ENCODE measurements at places on chromosomes 12 and 14.
A peak's percentile ranks its signal among the peaks of the same experiment; 100 is the strongest.

- no peak overlapping the region for H3K4me3 ChIP-seq
- no peak for DNase-seq
- no peaks in the 10 kb centered on the region for H3K36me3 ChIP-seq
Measured at GRCh38 chr12:2341871-2342270, 289.1 kb downstream of the CACNA1C start.

GRCh38 chr14:19823765-19824164, 20.2 kb downstream of the OR4N2 start:
- no peak for DNase-seq
- no peak overlapping the region for H3K4me3 ChIP-seq
- H3K36me3 ChIP-seq = no peaks in the 10 kb centered on the region
- no peak overlapping the region for H3K27ac ChIP-seq
- no peaks in the 10 kb centered on the region for H3K27me3 ChIP-seq
- H3K4me1 ChIP-seq = no peaks in the 10 kb centered on the region

GRCh38 chr12:116674643-116675183, 63.2 kb downstream of the SPRING1 start:
- H3K4me1 ChIP-seq = no peaks in the 10 kb centered on the region
- DNase-seq = no peak
- H3K36me3 ChIP-seq = no peaks in the 10 kb centered on the region

GRCh38 chr12:95963096-95963495, 20.0 kb downstream of the AMDHD1 start:
- no peaks in the 10 kb centered on the region for H3K4me1 ChIP-seq
- no peak overlapping the region for H3K4me3 ChIP-seq
- no peak for DNase-seq
- H3K36me3 ChIP-seq = no peaks in the 10 kb centered on the region
- H3K27me3 ChIP-seq = no peaks in the 10 kb centered on the region

- H3K4me3 ChIP-seq = no peak overlapping the region
- H3K4me1 ChIP-seq = no peaks in the 10 kb centered on the region
- no peak overlapping the region for H3K27ac ChIP-seq
- no peaks in the 10 kb centered on the region for H3K36me3 ChIP-seq
Measured at GRCh38 chr14:56789955-56790354, 20.3 kb downstream of the OTX2 start.

DNA sequence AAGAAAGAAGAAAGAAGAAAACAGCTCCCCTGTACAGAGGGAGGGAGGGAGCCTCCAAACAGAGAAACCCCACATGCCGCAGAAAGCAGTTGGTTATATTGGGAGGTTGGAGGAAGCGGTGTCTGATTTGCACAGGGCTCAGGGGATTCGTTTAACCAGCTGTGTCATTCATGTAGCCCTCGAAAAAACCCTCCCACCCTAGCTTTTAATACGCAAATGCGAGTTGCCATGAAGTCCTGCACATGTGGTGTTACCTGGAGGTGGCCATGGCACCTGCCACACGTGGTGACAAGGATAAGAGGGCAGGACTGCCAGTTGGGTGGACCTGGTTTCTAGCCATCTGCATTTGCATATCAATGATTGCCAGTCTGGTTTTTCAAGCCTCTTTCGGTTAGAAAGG, 40.9 kb downstream of the TMEM30B start:
- no peak for DNase-seq
- H3K36me3 ChIP-seq = no peaks in the 10 kb centered on the region
- H3K4me1 ChIP-seq = no peaks in the 10 kb centered on the region

DNA sequence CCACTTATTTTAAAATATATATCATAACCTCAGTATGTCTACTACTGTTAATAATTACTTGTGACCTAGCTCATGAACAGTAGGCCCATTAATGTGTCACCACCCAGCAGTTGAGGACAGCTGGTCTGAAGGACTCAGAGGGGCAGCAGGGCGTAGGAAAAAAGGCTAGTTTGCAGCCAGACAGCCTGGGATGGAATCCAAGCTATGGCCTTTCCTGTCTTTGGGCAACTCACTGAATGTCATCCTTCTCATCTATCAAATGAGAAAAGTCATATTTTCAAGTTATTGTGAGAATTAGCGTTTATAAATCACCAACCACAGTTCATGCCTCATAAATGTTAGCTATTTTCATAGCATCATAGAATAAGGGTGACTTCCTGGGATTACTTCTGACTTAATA, 12.3 kb downstream of the DENND5B start:
- no peaks in the 10 kb centered on the region for H3K4me1 ChIP-seq
- no peaks in the 10 kb centered on the region for H3K27me3 ChIP-seq
- no peaks in the 10 kb centered on the region for H3K36me3 ChIP-seq
- H3K27ac ChIP-seq = no peak overlapping the region
- no peak overlapping the region for H3K4me3 ChIP-seq

- H3K4me1 ChIP-seq = no peaks in the 10 kb centered on the region
- no peak overlapping the region for H3K4me3 ChIP-seq
- DNase-seq = no peak
- no peak overlapping the region for H3K27ac ChIP-seq
- H3K27me3 ChIP-seq = no peaks in the 10 kb centered on the region
- no peaks in the 10 kb centered on the region for H3K36me3 ChIP-seq
Measured at GRCh38 chr12:99130808-99131553, 485.9 kb downstream of the APAF1 start.

DNA sequence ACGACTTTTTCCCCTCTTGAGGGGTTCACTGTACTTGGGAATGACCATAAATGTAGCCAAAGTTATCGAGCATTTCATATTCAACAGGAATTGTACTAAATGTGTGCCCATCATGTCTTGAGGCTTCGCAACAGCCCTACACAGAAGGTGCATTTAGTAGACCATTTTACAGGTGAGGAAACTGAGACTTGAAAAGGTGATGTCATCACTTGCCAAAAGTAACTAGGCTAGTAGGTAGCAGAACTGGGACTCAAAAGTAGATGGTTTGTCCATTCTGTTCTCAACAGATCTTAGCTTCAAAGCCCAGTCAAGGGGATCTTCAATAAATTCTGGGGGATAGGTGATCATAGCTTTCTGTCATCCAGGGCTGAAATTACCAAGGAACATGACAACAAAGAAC, 782.2 kb downstream of the MED13L start:
- no peak overlapping the region for H3K27ac ChIP-seq
- no peaks in the 10 kb centered on the region for H3K4me1 ChIP-seq
- no peaks in the 10 kb centered on the region for H3K27me3 ChIP-seq
- DNase-seq = no peak

- no peak overlapping the region for H3K4me3 ChIP-seq
- no peaks in the 10 kb centered on the region for H3K27me3 ChIP-seq
- DNase-seq = no peak
- H3K4me1 ChIP-seq = no peaks in the 10 kb centered on the region
- no peaks in the 10 kb centered on the region for H3K36me3 ChIP-seq
- no peak overlapping the region for H3K27ac ChIP-seq
Measured at GRCh38 chr12:31479516-31480210, 111.3 kb downstream of the DENND5B start.

DNA sequence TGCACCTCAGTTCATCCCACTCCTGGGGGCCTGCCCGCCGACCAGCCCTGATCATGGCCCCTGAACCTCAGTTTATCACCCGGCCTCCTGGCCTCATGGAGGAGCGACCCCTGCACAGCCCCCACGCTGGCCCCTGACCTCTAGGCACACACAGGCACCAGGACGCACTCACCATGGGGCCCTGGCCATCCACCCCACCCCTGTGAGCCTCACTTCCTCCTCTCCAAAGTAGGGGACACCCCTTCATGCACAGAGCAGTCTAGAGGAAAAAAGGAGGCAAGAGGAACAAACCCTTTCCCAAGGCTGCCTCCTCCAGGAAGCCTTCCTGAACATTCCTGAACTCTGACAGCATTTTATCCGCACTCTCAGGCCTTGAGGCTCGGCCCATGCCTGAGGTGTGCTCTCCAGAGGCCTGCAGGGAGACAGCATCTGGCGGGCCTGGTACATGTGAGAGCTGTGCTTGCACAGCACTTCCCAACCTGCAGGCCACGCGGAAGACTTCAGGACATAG, 39.4 kb downstream of the CCNK start:
- no peak overlapping the region for H3K4me3 ChIP-seq
- no peak overlapping the region for H3K27ac ChIP-seq
- no peaks in the 10 kb centered on the region for H3K36me3 ChIP-seq
- no peaks in the 10 kb centered on the region for H3K27me3 ChIP-seq

- H3K27ac ChIP-seq = peak overlapping the region; percentile 82
- no peaks in the 10 kb centered on the region for H3K27me3 ChIP-seq
- no peaks in the 10 kb centered on the region for H3K36me3 ChIP-seq
- H3K4me1 ChIP-seq = no peaks in the 10 kb centered on the region
- DNase-seq = peak; percentile 73
Measured at GRCh38 chr12:95623554-95624170, 72.4 kb upstream of the USP44 start.

DNA sequence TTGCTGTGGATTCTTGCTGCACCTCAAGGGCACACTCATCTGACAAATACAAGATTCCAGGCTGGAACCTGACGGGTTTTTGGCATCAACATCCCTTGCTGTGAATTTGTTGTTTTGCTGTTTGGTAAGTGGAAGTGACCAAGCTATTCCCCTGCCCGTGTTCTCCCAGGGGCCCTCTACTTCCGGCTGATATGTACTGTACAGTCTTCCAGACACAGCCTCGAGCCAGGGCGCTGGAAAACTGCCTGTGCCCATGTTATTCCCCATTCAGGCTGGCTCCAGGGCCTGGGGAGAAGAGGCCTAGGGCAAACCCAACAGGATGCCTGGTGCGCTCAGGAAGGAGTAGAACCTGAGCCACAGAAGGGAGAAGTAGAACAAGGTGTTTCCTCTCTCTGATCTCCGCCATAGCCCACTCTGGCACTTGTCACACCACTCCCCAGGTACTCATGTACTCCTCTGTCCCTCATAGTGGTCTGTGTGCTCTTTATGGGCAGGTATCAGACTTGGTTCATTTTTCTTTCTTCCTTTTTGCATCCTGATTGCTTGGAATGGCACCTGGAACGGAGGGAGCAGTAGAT, 67.8 kb upstream of the LTA4H start:
- no peaks in the 10 kb centered on the region for H3K27me3 ChIP-seq
- no peak overlapping the region for H3K4me3 ChIP-seq
- no peaks in the 10 kb centered on the region for H3K4me1 ChIP-seq
- H3K36me3 ChIP-seq = no peaks in the 10 kb centered on the region

- DNase-seq = no peak
- H3K27ac ChIP-seq = peak overlapping the region; percentile 99
- H3K36me3 ChIP-seq = no peaks in the 10 kb centered on the region
- no peaks in the 10 kb centered on the region for H3K4me1 ChIP-seq
- H3K4me3 ChIP-seq = peak overlapping the region; percentile 94
- no peaks in the 10 kb centered on the region for H3K27me3 ChIP-seq
Measured at GRCh38 chr12:68806488-68807237, 1.3 kb upstream of the MDM2 start.

DNA sequence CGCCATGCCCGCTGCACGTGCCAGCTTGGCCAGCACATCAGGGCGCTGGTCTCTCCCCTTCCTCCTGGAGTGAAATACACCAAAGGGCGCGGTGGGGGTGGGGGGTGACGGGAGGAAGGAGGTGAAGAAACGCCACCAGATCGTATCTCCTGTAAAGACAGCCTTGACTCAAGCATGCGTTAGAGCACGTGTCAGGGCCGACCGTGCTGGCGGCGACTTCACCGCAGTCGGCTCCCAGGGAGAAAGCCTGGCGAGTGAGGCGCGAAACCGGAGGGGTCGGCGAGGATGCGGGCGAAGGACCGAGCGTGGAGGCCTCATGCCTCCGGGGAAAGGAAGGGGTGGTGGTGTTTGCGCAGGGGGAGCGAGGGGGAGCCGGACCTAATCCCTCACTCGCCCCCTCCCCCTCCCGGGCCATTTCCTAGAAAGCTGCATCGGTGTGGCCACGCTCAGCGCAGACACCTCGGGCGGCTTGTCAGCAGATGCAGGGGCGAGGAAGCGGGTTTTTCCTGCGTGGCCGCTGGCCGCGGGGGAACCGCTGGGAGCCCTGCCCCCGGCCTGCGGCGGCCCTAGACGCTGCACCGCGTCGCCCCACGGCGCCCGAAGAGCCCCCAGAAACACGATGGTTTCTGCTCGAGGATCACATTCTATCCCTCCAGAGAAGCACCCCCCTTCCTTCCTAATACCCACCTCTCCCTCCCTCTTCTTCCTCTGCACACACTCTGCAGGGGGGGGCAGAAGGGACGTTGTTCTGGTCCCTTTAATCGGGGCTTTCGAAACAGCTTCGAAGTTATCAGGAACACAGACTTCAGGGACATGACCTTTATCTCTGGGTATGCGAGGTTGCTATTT, 914 bp upstream of the CCND2 start:
- H3K4me1 ChIP-seq = no peaks in the 10 kb centered on the region
- H3K36me3 ChIP-seq = no peaks in the 10 kb centered on the region
- peaks cover 42% of the 10 kb centered on the region for H3K27me3 ChIP-seq
- DNase-seq = peak; percentile 48
- H3K27ac ChIP-seq = peak overlapping the region; percentile 92
- peak overlapping the region; percentile 62 for H3K4me3 ChIP-seq

GRCh38 chr12:40223646-40224045, 1.2 kb upstream of the LRRK2 start:
- no peaks in the 10 kb centered on the region for H3K4me1 ChIP-seq
- H3K4me3 ChIP-seq = peak overlapping the region; percentile 80
- DNase-seq = no peak
- H3K27ac ChIP-seq = peak overlapping the region; percentile 89
- no peaks in the 10 kb centered on the region for H3K36me3 ChIP-seq
- no peaks in the 10 kb centered on the region for H3K27me3 ChIP-seq

- H3K27ac ChIP-seq = no peak overlapping the region
- H3K36me3 ChIP-seq = no peaks in the 10 kb centered on the region
- no peak for DNase-seq
- no peaks in the 10 kb centered on the region for H3K4me1 ChIP-seq
- H3K27me3 ChIP-seq = no peaks in the 10 kb centered on the region
- no peak overlapping the region for H3K4me3 ChIP-seq
Measured at GRCh38 chr12:30900351-30900750, 26.2 kb upstream of the TSPAN11 start.

DNA sequence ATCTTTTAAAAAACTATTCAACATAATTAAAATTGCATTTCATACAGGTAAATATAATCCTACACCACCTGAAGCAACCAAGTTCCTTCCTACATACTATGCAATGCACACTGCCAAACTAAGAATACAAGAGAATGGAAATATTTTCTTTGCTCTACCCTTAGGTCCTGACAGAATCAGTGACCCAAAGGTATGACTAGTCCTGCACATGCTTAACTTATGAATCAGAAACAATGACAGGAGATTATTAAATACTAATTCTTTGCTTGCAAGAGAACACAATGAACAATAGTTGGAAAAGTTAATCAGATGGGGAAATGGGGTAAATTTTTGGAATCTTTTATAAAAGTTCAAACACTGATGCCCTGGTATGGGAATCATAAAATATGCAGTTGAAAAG, 220.1 kb downstream of the SOX5 start:
- H3K27ac ChIP-seq = no peak overlapping the region
- H3K36me3 ChIP-seq = no peaks in the 10 kb centered on the region
- H3K27me3 ChIP-seq = no peaks in the 10 kb centered on the region
- DNase-seq = no peak
- H3K4me3 ChIP-seq = no peak overlapping the region
